ENCODE measurements at places on chromosomes 2 and 18.

DNA sequence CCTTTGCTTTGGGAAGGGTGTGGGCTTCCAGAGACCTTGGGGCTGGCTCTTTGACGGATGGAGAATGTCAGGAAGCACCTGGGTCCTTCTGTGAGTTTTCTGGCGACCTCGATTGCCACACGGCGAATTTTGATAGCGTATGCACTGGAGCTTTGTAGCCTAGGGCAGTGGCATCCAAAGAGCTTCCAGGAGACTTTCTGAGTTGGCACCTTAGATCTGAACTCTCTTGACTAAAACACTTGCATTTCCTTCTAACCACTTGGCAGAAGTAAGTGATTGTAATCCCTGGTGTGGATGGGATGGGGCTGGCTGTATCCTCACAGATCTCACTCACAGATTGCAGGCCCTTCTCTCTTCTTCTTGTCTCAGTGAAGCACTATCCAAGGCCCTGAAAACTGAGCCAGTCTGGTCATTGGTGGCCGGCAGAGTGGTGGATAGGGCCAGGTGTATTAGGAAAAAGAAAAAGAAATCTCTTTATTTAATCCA is 7.8 kb downstream of the RNF144A start:
- no peak for DNase-seq

DNA sequence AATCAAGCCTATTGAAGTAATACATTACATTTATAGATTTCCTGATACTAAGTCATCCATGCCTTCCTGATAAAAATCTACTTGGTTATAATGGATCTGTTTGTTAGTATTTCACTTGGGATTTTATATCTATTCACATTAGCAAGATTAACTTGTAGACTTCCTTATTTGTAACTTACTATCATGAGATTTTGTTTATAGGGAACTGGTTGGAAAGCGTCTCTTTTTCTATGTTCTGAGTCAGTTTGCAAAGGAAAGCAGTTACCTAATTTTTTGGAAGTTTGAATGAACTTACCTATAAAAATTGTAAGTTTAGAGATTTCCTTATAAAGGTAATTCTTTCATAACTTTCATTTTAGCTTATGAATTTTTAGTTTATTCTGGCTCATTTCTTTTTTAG is 141.4 kb downstream of the SMAD7 start:
- no peak for DNase-seq

DNA sequence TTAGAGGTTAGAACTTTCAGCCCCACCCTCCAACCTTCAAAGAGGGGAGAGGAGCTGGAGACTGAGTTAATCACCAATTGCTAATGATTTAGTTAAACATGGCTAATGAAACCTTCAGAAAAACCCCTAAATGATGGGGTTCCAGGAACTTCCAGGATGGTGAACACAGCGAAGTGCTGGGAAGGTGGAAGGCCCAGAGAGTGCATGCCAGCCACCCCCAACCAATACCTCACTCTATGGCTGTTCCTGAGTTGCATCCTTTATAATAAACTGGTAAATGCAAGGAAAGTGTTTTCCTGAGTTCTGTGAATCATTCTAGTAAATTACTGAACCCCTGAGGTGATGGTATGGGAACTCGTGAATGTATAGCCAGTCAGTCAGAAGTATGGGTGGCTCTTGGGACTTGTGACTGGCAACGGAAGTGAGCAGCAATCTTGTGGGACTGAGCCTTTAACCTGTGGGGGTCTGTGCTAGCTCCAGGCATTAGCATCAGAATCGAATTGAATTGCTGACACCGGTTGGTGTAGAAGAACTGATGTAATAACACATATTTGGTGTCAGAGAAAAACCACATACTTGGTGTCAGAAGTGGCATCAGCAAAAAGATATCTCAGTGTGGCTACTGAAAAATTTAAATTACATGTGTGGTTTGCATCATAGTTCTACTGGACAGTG is 37.4 kb downstream of the NPHP1 start:
- DNase-seq, result no peak

- DNase-seq, result no peak
Observed at GRCh38 chr2:169670215-169670651, 24.0 kb downstream of the CFAP210 start.

DNA sequence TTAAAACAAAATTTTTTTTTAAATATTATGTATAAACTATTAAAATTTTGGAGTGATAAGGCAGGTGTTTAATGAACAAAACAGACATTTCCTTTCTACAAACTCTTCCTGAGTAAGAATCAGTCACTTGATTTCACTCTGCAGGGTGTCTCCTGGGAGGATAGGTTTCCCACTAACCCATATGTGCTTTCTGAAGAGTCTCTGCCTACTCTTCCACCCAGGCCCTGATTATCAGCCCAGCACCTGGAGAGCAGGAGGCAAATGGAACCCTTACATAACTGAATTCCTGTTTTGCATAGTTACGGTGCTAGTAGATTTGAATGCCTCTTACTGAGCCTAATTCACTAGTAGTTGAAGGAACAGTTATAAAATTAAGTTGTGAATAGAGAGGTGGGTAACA is 1718.6 kb downstream of the SUCLG1 start:
- DNase-seq, result no peak

GRCh38 chr2:15560140-15560987 is 770 bp downstream of the NBAS start:
- peak; percentile 22 for DNase-seq

DNA sequence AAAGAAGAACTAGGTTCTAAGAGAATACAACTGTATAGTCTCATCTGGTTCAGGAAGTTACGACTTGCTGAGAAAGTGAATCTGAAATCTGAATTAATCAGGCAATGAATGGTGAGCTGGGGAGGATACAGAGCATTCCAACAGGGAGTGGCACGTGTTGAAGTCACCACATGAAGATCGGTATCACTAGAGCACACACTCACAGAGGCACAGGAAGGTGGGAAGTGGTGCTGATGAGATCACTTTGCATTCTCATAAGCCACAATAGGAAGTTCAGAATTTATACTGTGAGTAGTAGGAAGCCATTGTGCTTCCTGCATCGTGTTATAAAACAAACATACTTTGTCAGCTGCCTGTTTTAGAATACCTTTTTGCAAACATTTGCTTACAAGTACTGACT is 615.0 kb upstream of the DDX18 start:
- no peak for DNase-seq

GRCh38 chr2:111140815-111141214 is 20.1 kb downstream of the BCL2L11 start:
- DNase-seq, result no peak

DNA sequence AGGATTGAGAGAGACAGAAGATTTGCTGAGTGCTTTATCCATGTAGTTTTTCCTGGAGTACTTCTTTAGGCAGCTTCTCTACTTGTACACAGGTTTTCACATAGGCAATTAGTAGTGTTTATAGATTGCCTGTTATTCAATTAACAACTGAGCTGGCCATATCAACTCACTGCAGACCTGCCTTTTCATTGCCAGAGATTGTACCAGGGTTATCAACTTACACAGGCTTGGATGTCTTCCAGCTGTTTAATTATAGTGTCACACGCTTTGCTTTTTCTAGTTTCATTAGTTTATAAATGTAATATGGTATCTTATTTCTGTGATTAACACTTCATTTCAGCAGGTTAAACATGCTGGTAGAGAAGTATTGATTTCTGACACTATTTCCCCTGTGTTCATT is 125.9 kb downstream of the GPD2 start:
- DNase-seq, result no peak

GRCh38 chr18:55404832-55405465 is 183.0 kb downstream of the TCF4 start:
- DNase-seq, result no peak

DNA sequence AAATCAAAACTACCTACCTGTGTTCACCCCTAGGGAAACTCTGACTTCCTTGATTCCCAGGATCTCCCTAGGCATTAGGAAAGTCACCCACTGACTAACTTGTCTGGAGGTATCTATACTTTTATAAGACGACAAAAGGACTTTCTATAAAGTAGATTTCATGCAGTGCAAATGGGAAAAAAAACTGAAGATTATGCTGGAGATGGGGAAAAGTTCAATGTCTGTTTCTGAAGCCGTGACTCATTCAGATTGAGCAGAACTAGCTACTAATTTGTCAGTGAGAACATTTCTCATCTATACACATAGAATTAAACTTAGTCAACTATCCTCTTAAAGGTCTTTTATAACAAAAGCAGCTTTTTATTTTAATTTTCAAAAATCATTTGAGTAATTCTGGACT is 6.0 kb downstream of the SEPTIN10 start:
- DNase-seq, result no peak

Measured in HL-60 (cell line).